ENCODE measurements at places on chromosomes 3 and 15. TPM values are rescaled to one million over a fixed set of nuclear protein-coding genes. Genes with fewer than 3 reads are reported as not detected.

GRCh38 chr3:112860898-112861297 lies 14.2 kb upstream of the CD200R1L start:
- H3K36me3 ChIP-seq, result no peaks in the 10 kb centered on the region
- no peak overlapping the region for H3K27ac ChIP-seq
- no peak for DNase-seq
- no peak overlapping the region for H3K4me3 ChIP-seq
- no peaks in the 10 kb centered on the region for H3K27me3 ChIP-seq

- H3K4me1 ChIP-seq, result no peaks in the 10 kb centered on the region
- no peak overlapping the region for H3K27ac ChIP-seq
- no peaks in the 10 kb centered on the region for H3K36me3 ChIP-seq
- H3K4me3 ChIP-seq, result no peak overlapping the region
- peak; percentile 78 for DNase-seq
Observed at GRCh38 chr15:40313531-40314398, 6.0 kb upstream of the PLCB2 start.

DNA sequence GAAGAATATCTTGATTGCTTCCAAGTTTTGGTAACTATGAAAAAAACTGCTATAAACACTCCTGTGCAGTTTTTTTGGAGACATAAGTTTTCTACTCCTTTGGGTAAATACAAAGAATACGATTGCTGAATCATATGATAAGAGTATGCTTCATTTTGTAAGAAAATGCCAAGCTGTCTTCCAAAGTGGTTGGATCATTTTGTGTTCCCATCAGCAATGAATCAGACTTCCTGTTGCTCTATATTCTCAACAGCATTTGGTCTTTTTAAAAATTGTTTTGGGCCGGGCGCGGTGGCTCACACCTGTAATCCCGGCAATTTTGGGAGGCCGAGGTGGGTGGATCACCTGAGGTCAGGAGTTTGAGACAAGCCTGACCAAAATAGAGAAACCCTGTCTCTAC lies 14.5 kb downstream of the BTD start:
- no peak overlapping the region for H3K27ac ChIP-seq
- no peaks in the 10 kb centered on the region for H3K36me3 ChIP-seq
- H3K4me1 ChIP-seq, result peaks cover 13% of the 10 kb centered on the region
- no peak overlapping the region for H3K4me3 ChIP-seq

DNA sequence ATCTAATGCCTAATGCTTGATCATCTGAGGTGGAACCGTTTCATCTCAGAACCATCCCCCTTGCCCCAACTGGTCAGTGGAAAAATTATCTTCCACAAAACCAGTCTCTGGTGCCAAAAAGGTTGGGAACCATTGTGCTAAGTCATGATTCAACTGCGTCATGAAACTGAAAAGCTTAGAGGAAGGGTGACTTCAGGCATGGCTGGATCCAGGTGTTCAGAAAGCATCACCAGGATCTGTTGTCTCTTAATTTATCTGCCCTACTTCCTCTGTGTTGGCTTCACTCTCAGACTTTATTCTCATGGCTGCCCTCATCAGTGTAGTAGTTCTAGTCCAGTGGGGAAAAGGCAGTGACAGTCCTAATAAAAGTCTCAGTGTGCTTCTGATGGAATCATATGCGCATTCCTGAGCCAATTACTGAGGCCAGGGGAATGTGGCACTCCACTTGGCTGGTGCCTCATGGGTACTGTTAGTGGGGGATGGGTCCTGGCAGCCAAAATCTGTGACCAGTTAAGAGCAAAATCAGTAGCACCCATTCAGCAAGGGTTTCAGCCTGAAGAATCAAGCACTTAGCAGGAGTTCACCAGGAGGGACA lies 110.3 kb downstream of the WNT5A start:
- H3K27ac ChIP-seq, result no peak overlapping the region
- no peaks in the 10 kb centered on the region for H3K36me3 ChIP-seq
- H3K4me1 ChIP-seq, result no peaks in the 10 kb centered on the region
- no peak for DNase-seq
- H3K4me3 ChIP-seq, result no peak overlapping the region

DNA sequence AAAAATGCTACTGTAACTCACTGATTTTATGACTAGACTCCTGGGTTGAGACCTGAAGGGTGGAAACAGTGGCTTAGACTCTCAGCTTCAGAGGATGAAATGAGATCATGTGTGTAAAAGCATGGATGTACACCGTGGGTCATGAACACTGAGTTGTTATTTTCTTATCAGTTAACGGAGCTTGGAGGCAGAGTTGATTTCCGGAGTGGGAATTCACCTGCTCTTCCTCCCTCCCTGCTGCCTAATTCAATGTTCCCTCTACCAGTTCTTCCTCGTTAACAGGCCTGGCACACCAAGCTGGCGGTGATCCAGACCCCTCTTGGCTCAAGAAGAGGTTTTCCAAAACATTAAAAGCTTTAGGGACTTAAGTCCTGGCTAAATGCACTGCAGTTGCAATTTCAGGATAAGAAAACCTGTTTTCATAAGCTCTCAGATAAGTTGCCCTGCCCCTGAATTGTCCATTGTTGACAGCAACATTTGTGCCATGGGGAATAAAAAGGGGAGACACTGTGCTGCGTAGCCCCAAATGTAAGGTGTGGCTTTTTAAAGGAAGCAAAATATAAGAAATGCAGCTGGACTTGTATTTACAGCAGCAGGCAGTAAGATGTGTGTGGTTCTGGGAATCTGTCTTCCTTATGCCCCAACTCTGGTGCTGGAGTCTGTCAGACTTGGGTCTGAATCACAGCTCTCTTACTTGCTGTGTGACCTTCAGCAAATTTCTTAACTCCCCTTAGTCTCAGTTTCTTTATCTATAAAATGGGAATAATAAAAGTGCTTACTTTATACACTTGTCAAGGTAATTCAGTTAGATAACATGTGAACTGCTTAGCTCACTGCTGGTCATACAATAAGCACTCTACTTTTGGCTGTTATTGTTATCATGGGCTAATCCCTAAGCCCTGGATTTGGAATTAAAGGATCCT lies 9.9 kb downstream of the PDIA5 start:
- H3K4me1 ChIP-seq, result peaks cover 30% of the 10 kb centered on the region
- H3K4me3 ChIP-seq, result no peak overlapping the region
- peak overlapping the region; percentile 43 for H3K27ac ChIP-seq

GRCh38 chr3:162377608-162378007 lies 881.0 kb downstream of the OTOL1 start:
- no peaks in the 10 kb centered on the region for H3K36me3 ChIP-seq
- no peak overlapping the region for H3K27ac ChIP-seq
- DNase-seq, result no peak
- no peak overlapping the region for H3K4me3 ChIP-seq

GRCh38 chr3:176734146-176734545 lies 463.1 kb downstream of the TBL1XR1 start:
- H3K27me3 ChIP-seq, result no peaks in the 10 kb centered on the region
- no peaks in the 10 kb centered on the region for H3K4me1 ChIP-seq
- H3K27ac ChIP-seq, result no peak overlapping the region
- H3K4me3 ChIP-seq, result no peak overlapping the region
- H3K36me3 ChIP-seq, result no peaks in the 10 kb centered on the region

- H3K27ac ChIP-seq, result no peak overlapping the region
- DNase-seq, result no peak
- no peaks in the 10 kb centered on the region for H3K4me1 ChIP-seq
- no peaks in the 10 kb centered on the region for H3K27me3 ChIP-seq
Observed at GRCh38 chr15:45201869-45202268, 14.1 kb upstream of the SHF start.

DNA sequence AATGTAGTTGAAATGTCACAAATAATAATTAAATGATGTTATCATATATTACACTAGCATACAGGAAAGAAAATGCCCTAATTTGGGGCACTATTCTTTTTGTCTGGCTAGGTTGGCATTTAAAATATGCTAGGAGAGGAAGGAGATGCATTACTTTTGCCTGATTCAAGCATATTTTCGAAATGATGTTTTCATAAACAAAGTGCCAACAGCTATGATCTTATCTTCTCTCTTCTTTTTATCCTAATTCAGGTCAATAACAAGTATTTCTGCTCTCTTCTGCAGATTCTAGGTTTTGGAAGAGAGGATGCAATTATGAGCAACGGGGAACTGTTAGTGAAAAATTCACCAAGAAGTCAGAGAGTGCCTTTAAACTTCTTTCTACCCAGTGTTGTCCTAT lies 55.8 kb upstream of the NR2F2 start:
- H3K4me1 ChIP-seq, result no peaks in the 10 kb centered on the region
- no peak overlapping the region for H3K4me3 ChIP-seq
- DNase-seq, result no peak
- no peaks in the 10 kb centered on the region for H3K27me3 ChIP-seq
- no peaks in the 10 kb centered on the region for H3K36me3 ChIP-seq

- H3K4me1 ChIP-seq, result peaks cover 21% of the 10 kb centered on the region
- H3K27ac ChIP-seq, result no peak overlapping the region
- DNase-seq, result no peak
- no peaks in the 10 kb centered on the region for H3K36me3 ChIP-seq
- no peak overlapping the region for H3K4me3 ChIP-seq
Observed at GRCh38 chr15:29701151-29701550, 121.1 kb downstream of the TJP1 start.

DNA sequence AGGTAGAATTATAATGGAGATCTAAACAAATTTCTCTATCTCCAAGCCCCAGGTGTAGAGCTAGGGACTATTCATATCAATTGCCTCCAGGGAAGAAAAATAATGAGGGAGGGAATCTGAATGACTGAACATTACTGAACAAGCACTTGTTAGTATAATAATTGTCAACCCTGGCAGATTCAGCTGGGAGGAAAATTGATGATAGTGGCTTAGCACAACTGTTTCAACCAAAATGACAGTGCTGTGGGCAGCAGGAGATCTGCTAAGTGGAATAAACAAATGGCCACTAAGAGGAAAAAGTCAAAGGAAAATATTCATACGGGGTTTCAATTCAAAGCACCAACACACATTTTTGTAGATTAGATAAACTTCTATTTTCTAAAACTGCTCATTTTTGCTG lies 294.9 kb upstream of the ZNF385D start:
- no peak for DNase-seq
- H3K27me3 ChIP-seq, result no peaks in the 10 kb centered on the region
- H3K4me3 ChIP-seq, result no peak overlapping the region
- H3K36me3 ChIP-seq, result no peaks in the 10 kb centered on the region
- H3K27ac ChIP-seq, result no peak overlapping the region

- H3K27ac ChIP-seq, result peak overlapping the region; percentile 9
- H3K36me3 ChIP-seq, result no peaks in the 10 kb centered on the region
- peaks cover 44% of the 10 kb centered on the region for H3K4me1 ChIP-seq
- no peak overlapping the region for H3K4me3 ChIP-seq
- no peaks in the 10 kb centered on the region for H3K27me3 ChIP-seq
Observed at GRCh38 chr15:90862964-90863778, 5.2 kb upstream of the FURIN start.

- peak within 1 kb of the TSS; percentile 51 for H3K4me3 ChIP-seq
- H3K4me1 ChIP-seq, result no peaks in the 10 kb centered on the region
- H3K27me3 ChIP-seq, result no peaks in the 10 kb centered on the region
- DNase-seq, result peak; percentile 91
- H3K36me3 ChIP-seq, result peaks cover 4% of the 10 kb centered on the region
Observed at GRCh38 chr15:39580485-39581241, at the start of gene THBS1. Gene THBS1, plus strand, starts transcription at chr15:39581079. Its CDS starts 779 bp downstream, at chr15:39581858.

- no peak for DNase-seq
- no peak overlapping the region for H3K4me3 ChIP-seq
- H3K36me3 ChIP-seq, result no peaks in the 10 kb centered on the region
- H3K27ac ChIP-seq, result no peak overlapping the region
- H3K4me1 ChIP-seq, result no peaks in the 10 kb centered on the region
Observed at GRCh38 chr3:183468424-183468823, 40.0 kb upstream of the MCF2L2 start.

DNA sequence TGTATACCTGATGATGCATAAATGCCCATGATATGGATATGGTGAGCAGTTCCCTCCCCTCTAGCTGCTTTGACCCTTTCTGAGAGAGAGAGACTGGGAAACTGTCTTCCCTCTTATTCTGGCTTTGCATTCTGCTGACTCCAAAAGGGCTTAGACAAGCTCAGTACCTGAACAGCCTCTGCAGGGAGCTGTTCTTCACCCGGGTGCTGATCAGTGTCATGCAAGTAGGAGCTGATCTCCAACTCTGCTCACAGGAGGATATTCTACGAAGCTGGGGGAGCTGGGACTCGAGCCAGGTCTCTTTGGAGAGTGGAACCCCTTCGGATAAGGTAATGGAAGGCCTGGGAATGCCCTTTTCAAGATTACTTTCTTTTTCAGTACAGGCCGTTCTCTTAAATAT lies 237.1 kb downstream of the RYR3 start:
- DNase-seq, result no peak
- no peaks in the 10 kb centered on the region for H3K4me1 ChIP-seq
- H3K36me3 ChIP-seq, result no peaks in the 10 kb centered on the region
- no peak overlapping the region for H3K27ac ChIP-seq

- peaks cover 11% of the 10 kb centered on the region for H3K4me1 ChIP-seq
- H3K27me3 ChIP-seq, result no peaks in the 10 kb centered on the region
- H3K36me3 ChIP-seq, result no peaks in the 10 kb centered on the region
- DNase-seq, result no peak
- no peak overlapping the region for H3K27ac ChIP-seq
Observed at GRCh38 chr3:23735535-23736326, 70.0 kb upstream of the UBE2E1 start.

DNA sequence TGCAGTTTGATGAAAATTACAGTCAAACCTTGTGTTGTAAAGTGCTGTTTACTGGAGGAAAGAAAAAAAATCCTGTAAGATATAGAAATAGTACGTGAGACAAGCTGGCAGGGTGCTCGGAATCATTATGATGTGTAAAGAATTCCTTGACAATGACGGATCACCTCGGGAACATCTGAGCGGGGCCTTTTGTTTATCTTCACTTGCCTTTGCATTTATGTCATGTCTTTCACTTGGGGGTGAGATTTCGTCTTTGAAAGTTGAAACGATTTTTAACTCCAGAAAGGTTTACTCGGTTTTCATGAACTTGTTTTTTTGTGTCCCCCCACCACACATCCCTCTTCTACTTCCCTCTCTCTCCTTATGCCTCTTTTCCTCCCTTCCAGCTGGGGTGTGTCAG lies 128.3 kb upstream of the VEPH1 start:
- H3K4me3 ChIP-seq, result no peak overlapping the region
- no peaks in the 10 kb centered on the region for H3K4me1 ChIP-seq
- no peaks in the 10 kb centered on the region for H3K36me3 ChIP-seq
- no peak for DNase-seq
- H3K27me3 ChIP-seq, result peaks cover 4% of the 10 kb centered on the region
- H3K27ac ChIP-seq, result no peak overlapping the region

DNA sequence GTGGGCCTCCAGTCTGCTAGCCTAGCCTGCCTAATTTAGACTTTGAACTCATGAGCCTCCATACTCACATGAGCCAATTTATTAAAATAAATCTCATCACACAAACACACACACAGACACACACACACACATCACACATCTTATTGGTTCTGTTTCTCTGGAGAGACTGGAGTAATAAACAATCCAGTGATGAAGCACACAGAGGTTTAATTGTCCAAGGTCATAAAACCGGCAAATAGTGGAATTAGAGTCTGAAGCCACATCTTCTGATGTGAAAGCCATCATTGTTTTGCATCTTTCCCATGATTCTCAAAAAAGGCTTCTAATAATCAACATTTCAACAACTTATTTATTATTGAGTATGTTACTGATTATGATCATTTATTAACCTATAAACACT lies 249.4 kb upstream of the KCNH8 start:
- H3K27ac ChIP-seq, result no peak overlapping the region
- H3K27me3 ChIP-seq, result no peaks in the 10 kb centered on the region
- no peaks in the 10 kb centered on the region for H3K4me1 ChIP-seq

GRCh38 chr15:77085297-77085696 lies 14.4 kb upstream of the TSPAN3 start:
- H3K27ac ChIP-seq, result no peak overlapping the region
- no peak overlapping the region for H3K4me3 ChIP-seq
- H3K4me1 ChIP-seq, result no peaks in the 10 kb centered on the region
- no peaks in the 10 kb centered on the region for H3K27me3 ChIP-seq

PATL2 gene
- total RNA-seq, result 0.93 TPM

CCR1 gene
- total RNA-seq, result 4.6 TPM

MYO1E gene
- 49.6 TPM for total RNA-seq

CNTN4 gene
- total RNA-seq, result 5.9 TPM

UROC1 gene
- not detected for total RNA-seq
